Uterus (tissue), 4 donors: ENCODE measurements at places on chromosomes 16 and 17. TPM values are rescaled to one million over a fixed set of nuclear protein-coding genes. Genes with fewer than 3 reads are reported as not detected.

GRCh38 chr16:12794486-12795387 is 8.9 kb downstream of the CPPED1 start:
- peak; percentile 63 for DNase-seq
- no peaks in the 10 kb centered on the region for H3K27me3 ChIP-seq
- no peaks in the 10 kb centered on the region for H3K4me1 ChIP-seq
- H3K36me3 ChIP-seq = no peaks in the 10 kb centered on the region
- no peak overlapping the region for H3K27ac ChIP-seq
- H3K4me3 ChIP-seq = no peak overlapping the region

- H3K4me1 ChIP-seq = no peaks in the 10 kb centered on the region
- H3K4me3 ChIP-seq = no peak overlapping the region
- H3K27me3 ChIP-seq = no peaks in the 10 kb centered on the region
- no peak for DNase-seq
- H3K36me3 ChIP-seq = no peaks in the 10 kb centered on the region
Measured at GRCh38 chr17:73337330-73337710, 25.5 kb upstream of the CDC42EP4 start.

- H3K36me3 ChIP-seq = no peaks in the 10 kb centered on the region
- H3K27ac ChIP-seq = no peak overlapping the region
- H3K4me3 ChIP-seq = no peak overlapping the region
- H3K4me1 ChIP-seq = no peaks in the 10 kb centered on the region
- H3K27me3 ChIP-seq = no peaks in the 10 kb centered on the region
Measured at GRCh38 chr17:36980280-36980761, 31.6 kb downstream of the AATF start.

DNA sequence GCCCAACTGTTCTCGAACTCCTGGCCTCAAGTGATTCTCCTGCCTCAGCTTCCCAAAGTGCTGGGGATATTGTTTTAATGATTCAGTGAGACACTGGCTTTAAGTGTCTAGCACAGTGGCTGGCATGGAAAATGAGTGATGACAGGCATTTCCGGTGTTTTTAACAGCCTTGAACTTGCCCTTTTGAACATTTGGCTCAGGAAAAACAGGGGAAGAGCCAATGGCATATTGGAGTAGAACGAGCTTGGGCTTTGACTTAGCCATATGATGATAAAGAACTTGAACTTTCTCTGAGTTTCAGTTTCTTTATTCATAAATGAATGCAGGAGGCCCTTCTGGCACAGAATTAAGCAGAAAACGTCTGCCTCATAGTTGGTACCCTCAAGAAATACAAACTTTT is 145.0 kb upstream of the HS3ST4 start:
- H3K27ac ChIP-seq = no peak overlapping the region
- no peaks in the 10 kb centered on the region for H3K36me3 ChIP-seq
- no peaks in the 10 kb centered on the region for H3K4me1 ChIP-seq
- H3K27me3 ChIP-seq = no peaks in the 10 kb centered on the region
- DNase-seq = no peak
- H3K4me3 ChIP-seq = no peak overlapping the region

DNA sequence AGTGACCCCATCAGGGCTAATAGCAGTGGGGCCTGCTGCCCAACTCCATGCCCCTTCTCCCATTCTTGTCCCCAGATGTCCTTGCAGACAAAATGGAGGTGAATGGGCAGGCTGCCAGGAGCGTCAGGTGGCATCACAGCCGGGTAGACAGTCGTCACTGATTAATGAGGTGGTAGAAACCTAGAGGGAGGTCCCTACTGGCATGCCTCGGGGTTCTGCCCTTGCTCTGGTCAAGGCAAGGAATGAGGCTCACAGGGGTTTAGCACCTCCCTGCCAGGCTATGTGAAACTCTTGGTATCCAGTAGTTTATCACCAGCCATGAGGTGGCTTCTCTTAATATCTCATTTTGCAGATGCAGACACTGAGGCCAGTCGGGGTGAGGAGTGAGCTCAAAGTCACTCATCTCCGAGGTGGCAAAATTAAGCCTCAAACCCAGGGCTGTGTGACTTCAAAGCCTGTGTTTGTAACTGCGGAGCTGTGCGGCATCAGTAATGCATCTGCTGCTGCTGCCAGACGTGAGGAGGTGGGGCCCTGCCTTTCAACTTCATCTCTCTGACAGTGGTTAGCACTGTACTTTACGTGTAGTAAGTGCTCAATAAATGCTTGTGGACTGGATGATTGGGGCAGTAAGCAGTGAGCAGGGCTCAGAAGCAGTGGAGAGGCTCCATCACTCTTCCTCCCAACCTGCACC is 21.3 kb downstream of the RAI1 start:
- no peaks in the 10 kb centered on the region for H3K4me1 ChIP-seq
- H3K27ac ChIP-seq = no peak overlapping the region
- no peak overlapping the region for H3K4me3 ChIP-seq
- DNase-seq = no peak
- H3K36me3 ChIP-seq = no peaks in the 10 kb centered on the region
- no peaks in the 10 kb centered on the region for H3K27me3 ChIP-seq

DNA sequence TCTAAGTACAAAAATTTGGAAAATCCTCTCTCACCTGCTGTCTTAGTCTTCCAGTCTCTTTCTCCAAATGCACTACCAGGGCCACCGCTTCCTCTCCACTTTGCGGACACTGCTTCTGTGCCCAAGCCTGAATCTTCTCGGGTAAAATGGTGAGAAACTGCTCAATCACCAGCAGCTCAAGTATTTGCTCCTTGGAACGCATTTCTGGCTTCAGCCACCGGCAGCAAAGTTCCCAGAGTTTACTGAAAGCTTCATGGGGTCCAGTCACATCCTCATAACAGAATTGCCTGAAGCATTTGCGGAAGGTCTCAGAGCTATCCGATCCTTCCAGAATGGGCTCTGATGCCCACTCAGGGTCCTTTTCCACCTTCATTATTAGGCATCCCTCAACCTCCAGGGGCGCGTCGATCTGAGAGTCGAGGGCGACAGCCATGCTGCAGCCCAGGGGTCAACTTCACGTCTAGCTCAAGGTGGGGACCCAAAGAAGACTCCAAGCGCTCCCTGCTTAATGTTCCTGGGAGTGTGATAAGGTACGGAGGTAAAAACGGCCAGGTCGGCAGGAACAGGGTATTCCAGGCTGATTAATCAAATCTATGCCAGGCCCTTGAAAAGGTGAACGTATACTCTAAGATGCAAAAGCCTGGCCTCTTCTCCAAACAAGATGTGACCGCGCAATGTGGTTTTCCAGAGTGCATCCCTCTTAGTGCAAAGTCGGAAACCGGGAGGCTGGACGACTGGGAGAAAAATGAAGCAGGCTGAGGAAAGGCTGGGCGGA is 763 bp downstream of the ZKSCAN2 start:
- H3K27ac ChIP-seq = peak overlapping the region; percentile 98
- no peaks in the 10 kb centered on the region for H3K27me3 ChIP-seq
- H3K4me1 ChIP-seq = no peaks in the 10 kb centered on the region
- peak overlapping the region; percentile 83 for H3K4me3 ChIP-seq
- no peaks in the 10 kb centered on the region for H3K36me3 ChIP-seq

DNA sequence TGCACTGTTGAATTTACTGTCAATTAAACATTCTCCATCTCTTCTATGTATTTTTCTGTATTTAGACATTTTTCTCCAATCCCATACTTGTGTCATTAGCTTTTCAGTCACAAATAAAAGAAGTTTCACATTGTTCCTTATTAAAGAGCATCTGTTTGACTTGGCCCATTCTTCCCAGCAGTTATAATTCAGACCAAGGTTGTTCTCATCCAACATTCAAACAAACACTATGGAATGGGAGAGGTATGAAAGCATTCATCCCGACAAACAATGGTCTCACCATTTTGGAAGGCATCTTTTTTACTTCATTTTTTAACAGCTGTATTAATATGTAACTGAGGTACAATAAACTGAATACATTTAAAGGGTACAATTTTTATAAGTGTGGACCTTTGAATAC is 208.8 kb upstream of the MAF start:
- H3K27ac ChIP-seq = peak overlapping the region; percentile 3
- no peaks in the 10 kb centered on the region for H3K36me3 ChIP-seq
- no peaks in the 10 kb centered on the region for H3K27me3 ChIP-seq
- H3K4me3 ChIP-seq = no peak overlapping the region

DNA sequence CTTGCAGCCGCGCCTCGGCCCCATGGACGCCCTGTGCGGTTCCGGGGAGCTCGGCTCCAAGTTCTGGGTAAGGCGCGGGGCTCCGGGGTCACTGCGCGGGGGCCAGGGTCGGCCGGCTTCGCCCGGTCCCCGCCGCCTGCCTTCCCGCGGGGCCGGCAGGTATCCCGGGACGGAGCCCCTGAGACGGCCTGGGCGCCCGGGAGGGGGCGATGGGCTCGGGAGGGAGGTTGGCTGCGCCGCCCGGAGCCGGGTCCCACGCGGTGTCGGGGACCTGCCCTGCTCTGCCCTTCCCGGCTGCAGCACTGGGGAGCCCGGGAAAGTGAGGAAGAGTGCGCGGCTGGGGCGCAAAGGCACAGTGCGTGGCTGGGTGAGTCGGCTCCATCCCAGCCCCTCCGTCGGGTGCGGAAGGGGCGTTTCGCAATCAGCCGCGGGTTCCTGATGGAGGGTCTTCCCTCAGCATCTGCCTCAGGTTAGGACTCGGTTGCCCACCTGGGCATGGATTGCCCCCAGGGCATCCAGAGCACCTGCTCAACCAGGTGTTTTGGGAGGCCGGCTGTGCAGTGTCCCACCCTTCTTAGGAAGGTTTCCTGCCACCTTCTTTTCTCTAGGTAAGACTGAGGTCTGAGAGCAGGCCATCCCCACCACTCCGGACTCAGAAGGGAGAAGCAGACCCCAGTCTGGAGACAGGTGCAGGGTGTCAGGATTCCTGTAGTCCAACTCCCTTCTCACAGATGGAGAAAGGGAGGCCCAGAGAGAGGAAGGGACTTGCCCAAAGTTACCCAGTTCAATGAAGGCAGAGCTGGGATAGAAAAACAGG is 442 bp downstream of the ABCC3 start:
- no peak for DNase-seq
- no peaks in the 10 kb centered on the region for H3K36me3 ChIP-seq
- peak overlapping the region; percentile 37 for H3K4me3 ChIP-seq
- no peaks in the 10 kb centered on the region for H3K27me3 ChIP-seq
- no peaks in the 10 kb centered on the region for H3K4me1 ChIP-seq

DNA sequence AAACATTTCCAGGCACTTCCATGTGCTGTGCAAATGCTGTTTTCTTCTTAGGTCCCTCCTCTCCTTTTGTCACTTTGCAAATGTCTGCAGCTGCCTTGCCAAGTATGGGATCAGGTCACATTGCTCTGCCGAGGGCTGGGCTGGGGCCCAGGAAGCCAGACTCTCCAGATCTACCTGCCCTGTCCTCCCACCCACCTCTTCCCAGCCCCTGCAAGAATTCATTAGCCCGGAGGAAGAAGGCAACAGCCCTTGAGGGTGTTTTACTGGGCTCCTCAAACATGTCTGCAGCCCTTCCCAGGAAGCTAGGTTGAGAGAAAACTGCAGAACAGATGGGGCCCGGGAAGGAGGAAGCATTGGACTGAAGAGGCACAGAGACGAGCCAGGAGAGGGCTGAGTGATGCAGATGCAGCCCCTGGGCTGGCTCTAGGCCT is 47.1 kb downstream of the WSB1 start:
- no peak overlapping the region for H3K27ac ChIP-seq
- H3K27me3 ChIP-seq = no peaks in the 10 kb centered on the region
- no peaks in the 10 kb centered on the region for H3K4me1 ChIP-seq

DNA sequence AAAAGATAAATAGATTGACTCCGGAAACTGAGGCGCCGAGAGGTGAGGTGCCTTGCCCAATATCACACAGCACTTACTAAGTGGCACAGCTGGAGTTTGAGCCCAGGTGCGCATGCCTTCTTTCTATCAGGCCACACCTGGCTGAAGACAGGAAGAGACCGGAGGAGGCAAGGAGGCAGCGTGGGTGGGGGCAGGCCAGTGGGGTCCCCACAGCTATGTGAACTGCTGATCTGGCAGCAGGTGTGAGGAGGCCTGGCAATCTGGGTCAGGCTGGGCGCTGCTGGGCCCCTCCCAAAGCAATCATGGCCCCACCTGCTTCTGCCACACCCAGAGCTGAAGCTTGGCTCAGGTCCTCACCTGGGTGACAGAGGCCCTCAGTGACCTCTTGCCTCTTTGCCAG is 1.9 kb upstream of the GDPD3 start:
- no peaks in the 10 kb centered on the region for H3K36me3 ChIP-seq
- no peaks in the 10 kb centered on the region for H3K27me3 ChIP-seq
- DNase-seq = no peak
- no peak overlapping the region for H3K27ac ChIP-seq
- H3K4me3 ChIP-seq = no peak overlapping the region

DNA sequence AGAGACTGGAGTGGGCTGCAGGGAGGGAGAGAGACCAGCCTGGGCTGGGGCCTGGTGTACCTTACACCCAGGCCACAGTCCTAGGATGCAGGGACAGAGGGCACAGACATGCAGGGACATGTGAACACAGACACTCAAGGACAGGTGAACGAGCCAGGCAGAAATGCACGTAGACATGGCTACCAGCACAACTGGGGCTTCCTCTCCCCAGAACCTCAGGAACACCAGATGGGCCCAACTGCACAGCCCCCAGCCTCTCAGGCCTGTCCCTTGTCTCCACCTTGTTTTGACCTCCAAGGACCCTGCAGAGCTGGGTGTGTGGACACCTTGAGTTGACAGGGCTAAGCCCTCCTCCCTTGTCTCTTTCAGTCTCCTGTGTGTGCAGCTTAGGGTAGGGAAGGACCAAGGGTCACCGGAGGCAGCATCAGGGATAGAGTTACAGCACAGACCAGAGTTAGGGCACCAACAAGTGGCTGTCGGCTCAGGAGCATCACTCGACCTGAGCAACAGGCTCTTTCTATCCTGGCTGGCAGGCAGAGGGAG is 9.2 kb downstream of the SEZ6 start:
- no peak for DNase-seq
- H3K4me1 ChIP-seq = no peaks in the 10 kb centered on the region
- H3K27me3 ChIP-seq = no peaks in the 10 kb centered on the region
- H3K36me3 ChIP-seq = no peaks in the 10 kb centered on the region
- no peak overlapping the region for H3K27ac ChIP-seq

DNA sequence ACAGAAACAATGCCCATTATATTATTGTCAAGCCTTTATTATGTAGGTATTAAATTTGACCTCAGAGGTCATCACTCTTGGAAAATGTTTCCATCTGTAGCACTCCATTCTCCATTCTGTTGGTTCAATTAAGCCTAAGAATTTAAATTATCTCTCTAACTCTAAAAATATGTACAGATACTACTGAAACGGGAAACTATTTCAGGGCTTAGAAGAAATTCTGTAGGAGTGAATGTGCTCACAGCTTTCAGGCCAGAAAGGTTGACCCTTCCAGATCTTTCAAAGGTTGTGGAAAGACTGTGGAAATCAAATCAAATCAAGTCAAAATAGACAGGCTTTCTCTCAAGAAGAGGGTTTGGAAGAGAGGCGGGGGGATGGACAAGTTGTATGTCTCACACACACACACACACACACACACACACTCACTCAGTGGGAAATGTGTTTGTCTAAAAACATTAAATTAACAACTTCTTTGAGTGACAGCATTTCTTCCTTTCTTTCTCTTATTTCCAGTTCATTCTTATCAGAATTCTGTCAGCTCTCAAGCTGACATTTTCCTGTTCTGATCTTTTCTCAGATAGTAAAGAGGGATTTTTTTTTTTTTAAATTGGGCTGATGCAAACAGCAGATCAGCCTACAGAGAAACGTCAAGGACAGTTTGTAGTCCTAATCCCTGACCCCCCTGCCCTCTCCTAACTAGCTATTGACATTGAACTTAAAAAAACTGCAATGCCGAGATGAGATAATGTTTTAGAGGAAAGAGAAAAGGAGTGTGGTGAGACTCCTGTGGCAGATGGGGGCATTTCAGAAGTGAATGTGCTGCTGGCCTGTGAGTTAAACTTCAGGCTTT is 139.0 kb upstream of the ZFHX3 start:
- H3K4me1 ChIP-seq = no peaks in the 10 kb centered on the region
- no peaks in the 10 kb centered on the region for H3K27me3 ChIP-seq
- no peak overlapping the region for H3K27ac ChIP-seq

Gene EFNB3
- total RNA-seq = 0.26 TPM

Gene NPW
- total RNA-seq = not detected

Gene CD79B
- 13.4 TPM for total RNA-seq
